AG10803 (cell line): ENCODE measurements at places on chromosomes 12 and 14.

DNA sequence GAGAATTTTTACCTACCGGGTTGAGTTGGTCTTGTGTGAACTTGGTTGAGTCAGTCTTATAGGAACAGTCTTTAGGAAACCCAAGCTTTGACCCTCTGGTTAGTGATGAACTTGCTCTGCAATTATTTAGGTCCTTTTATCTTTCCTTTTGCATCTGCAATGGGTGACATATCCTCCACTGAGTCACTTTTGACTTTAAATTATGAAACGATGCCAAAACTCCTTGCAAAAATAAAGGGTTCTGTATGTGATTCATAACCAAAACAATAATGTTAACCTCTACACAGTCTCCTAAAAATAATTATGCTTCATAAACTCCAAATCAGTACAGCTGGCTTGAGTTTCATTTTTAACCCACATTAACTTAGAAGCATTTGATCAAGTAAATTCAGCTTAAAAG lies 979.4 kb downstream of the GALC start:
- peak; percentile 27 for DNase-seq

DNA sequence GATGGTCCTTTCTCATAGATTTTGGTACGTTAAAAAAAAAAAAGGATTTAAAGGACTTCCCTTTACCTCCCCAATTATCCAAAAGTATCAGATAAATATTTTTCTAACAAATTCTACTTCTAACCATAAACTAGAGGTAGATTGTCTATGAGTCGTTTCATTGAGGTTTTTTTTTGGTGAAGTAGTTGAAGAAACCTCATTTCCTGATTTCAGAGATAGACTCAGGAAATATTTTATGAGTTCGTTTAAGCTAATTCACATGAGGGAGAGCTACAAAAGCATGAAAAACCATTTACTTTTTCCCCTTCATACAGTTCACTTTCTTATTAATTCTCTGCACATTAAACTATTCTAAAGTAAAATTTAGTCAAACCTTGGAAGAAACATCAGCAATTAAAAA lies 112.5 kb downstream of the RALGAPA1 start:
- DNase-seq, result no peak

GRCh38 chr12:28388879-28389278 lies 198.6 kb downstream of the CCDC91 start:
- DNase-seq, result no peak

- DNase-seq, result no peak
Observed at GRCh38 chr14:100303179-100303578, 3.1 kb downstream of the SLC25A29 start.

- peak; percentile 84 for DNase-seq
Observed at GRCh38 chr14:52950898-52951680, at the start of gene FERMT2. FERMT2 (minus strand) TSS chr14:52951050; CDS start chr14:52950568, 482 bp downstream.
